ENCODE measurements at places on chromosomes 11 and 22. TPM values are rescaled to one million over a fixed set of nuclear protein-coding genes. Genes with fewer than 3 reads are reported as not detected.

MRGPRX4 gene
- polyA plus RNA-seq = not detected

GRCh38 chr22:42431401-42432019 is 693 bp downstream of the NFAM1 start:
- DNase-seq = no peak

INS gene
- polyA plus RNA-seq = not detected

ADM2 gene
- polyA plus RNA-seq = 0.49 TPM

OVOL1 gene
- polyA plus RNA-seq = not detected

PATE2 gene
- 0.07 TPM for polyA plus RNA-seq

CDKN1C gene
- 1.1 TPM for polyA plus RNA-seq

OR56A1 gene
- polyA plus RNA-seq = not detected

MUC2 gene
- not detected for polyA plus RNA-seq

DNA sequence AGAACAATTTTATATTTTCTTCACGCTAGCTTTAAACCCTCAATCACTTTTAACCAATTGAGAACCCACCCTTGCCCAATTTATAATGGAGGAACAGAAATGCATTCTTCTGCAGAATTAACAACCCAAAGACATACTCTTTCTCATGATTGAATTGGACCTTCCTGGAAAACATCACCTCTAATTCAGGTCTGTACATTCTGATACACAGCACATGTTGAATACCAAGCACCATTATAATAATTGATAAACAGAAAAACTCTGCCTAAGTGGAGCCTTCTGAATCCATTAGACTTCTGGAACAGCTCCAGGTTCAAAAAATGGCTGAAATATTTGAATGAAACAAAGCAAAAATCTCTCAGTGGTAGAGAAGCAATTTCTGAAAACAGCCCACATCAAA is 105.4 kb downstream of the FAM76B start:
- no peak for DNase-seq

UVRAG gene
- 5.8 TPM for polyA plus RNA-seq

DNA sequence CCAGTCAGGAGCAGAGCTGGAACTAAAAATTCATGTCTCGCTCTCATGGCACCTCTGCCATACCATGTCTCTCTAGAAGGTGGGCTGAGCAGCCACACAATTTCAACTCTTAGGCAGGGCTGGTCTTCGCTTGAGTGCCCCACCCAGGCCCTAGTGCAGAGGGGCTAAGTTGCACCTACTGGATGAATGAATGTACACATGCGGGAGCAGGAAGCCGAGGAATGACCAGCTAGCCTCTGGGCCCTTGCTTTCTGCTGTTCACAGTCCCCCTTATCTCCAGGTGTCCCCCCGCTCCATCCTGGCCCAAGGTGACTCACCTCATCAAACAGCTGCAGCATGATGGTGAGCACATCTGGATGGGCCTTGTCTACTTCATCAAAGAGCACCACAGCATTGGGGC is 57.5 kb upstream of the PHOX2A start:
- DNase-seq = no peak
